ENCODE measurements at places on chromosomes 16 and 17.

DNA sequence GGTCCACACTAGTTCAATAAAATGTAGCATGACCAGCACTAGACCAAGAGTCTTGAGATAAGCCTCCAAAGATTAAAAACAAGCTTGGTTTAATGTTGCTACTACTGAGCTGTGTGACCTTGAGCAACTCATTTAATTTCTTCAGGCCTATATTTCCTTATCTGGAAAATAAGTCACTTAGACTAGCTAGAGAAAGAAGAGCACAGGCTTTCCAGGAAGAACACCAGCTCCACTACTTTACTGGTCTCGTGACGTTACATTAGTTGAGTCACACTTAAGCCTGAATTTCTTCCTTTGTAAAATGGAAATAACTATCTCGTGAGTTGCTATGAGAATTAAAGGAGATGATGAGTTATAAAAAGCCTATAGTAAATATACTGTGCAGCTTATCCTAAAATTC is 5.4 kb downstream of the HELZ start:
- DNase-seq = no peak

GRCh38 chr16:87129771-87130170 is 187.4 kb downstream of the C16orf95 start:
- DNase-seq = no peak

DNA sequence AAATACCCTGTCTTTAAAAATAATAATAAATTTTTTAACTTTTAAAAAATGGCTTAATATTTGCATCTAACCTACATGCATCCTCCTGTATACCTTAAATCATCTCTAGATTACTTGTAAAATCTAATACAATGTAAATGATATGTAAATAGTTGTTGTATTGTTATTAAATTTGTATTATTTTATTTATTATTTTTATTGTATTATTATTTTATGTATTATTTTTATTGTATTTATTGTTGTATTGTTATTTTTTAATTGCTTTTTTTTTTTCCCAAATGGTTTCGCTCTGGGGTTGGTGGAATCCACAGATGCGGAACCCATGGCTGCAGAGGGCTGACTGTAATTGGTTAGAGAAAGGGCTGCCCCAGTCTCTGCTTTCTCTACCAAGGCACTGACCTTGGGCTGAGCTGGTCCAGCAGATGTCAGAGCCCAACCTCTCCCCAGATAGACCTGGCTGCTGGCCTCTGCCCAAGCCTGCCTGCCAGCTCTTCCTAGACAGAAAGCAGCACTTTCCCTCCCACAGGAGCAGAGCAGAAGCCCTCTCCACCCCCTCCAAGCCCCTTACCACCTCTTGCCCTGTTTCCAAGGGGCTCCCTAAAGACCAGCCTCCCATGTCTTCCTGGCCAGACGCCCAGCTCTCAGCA is 183.8 kb downstream of the GSG1L start:
- no peak for DNase-seq

GRCh38 chr17:69175625-69176456 is 34.1 kb upstream of the ABCA6 start:
- peak; percentile 31 for DNase-seq

- no peak for DNase-seq
Measured at GRCh38 chr17:62818526-62818925, 10.4 kb upstream of the MARCHF10 start.

- DNase-seq = peak; percentile 86
Measured at GRCh38 chr17:7294614-7295153, at the start of gene YBX2. YBX2 (minus strand) TSS chr17:7294639; CDS start chr17:7294500, 139 bp downstream.

GRCh38 chr16:23635958-23636357 is 5.2 kb downstream of the PALB2 start:
- no peak for DNase-seq

DNA sequence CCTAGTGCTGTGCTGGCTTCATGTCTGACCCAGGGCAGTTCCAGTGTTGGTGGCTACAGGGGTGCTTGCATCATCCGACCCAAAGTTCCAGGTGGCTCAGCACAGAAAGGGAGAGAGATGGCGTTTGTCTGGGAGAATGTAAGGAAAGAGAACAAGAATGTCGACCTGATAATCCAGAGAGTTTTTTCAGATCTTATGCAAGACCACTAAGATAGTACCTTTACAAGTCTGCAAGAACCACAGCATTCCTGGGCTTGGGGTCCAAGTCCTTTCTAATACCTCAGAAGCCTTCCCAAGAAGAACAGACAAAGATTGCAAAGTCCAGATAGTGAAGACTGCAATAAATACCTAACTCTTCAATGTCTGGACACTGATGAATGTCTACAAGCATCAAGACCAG is 363.0 kb upstream of the TOM1L1 start:
- DNase-seq = no peak

GRCh38 chr16:53511084-53511402 is 8.0 kb upstream of the AKTIP start:
- DNase-seq = no peak

GRCh38 chr17:64081802-64082799 is 47.8 kb downstream of the ERN1 start:
- no peak for DNase-seq

DNA sequence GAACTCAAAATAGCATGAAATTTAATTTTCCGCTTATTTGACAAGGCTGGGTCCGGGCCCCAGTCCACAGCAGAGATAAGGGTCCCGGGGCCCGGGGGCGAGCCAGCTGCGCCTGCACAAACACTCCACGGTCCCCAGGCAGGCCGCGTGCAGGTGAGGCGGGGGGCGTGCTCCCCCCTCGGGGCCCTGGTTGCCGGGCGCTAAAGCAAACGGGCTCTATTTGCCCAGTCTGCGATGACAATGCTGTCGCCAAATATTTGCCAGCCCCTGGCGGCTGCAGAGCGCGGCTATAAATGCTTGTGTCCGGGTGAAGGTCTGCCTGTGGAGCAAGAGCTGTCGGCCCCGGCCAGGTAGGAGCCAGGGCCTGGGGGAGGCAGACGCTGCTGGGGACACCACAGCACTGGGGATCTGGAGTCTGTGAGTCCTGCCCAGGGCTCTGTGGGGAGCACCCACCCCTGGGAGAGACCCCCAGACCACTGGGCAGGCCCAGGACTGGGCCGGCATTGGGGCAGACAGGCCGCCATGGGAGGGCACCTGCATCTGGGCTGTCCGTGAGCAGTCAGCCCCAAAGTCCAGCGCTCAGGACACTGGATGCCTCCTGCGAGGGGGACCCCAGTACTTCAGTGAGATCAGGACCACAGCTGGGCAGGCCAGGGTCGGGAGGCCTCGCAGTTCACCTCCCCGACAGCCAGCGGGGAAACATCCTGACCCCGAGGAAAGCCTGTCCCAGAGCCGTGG is at the start of gene PERCC1:
Gene PERCC1 (plus strand): TSS at position 320 of the 738 bp plus-strand sequence. CDS start 1,516 bp downstream, outside the sequence.
- no peak for DNase-seq

GRCh38 chr16:75402821-75403475 is 30.4 kb downstream of the CFDP1 start:
- DNase-seq = peak; percentile 52

DNA sequence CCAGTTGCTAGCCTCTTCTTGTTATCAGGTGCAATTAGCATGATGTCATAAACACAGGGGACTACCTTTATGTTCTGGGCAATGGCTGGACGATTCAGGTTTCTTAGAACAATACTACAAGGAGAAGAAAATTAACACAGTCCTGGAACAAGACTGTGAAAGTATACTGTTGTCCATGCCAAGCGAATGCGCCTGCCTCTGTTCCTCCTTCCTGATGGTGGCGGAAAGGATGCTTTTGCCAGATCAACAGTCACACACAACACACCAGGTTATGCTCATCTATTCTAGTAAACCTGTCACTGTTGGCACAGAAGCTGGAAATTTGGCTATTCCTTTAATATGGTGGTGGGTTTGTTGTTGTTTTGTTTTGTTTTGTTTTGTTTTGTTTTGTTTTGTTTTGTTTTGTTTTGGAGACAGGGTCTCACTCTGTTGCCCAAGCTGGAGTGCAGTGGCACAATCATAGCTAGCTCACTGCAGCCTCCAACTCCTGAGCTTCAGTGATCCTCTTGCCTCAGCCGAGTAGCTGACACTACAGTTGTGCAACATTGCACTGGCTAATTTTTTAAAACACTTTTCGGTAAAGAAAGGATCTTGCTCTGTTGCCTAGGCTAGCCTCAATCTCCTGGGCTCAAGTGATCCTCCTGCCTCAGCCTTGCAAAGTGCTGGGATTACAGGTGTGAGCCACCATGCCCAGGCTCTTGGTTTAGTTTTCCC is 3.1 kb upstream of the CD300LD start:
- DNase-seq = no peak

DNA sequence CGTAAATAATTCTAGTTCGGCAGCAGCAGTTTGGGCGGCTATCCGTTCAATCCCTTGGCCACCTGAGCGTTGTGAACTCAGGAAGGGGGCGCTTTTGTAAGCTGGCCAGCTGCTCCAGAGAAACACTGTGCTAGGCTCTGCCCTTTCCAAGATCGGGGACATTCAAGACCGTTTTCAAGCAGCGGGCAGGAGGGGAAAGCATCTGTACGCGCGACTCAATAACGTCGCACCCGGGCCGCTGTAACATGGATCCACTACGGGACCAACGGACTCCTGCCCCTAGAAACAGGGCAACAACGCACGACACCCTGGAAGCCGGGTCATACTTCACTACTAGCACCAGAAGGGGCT is 463 bp downstream of the TOP2A start:
- no peak for DNase-seq

DNA sequence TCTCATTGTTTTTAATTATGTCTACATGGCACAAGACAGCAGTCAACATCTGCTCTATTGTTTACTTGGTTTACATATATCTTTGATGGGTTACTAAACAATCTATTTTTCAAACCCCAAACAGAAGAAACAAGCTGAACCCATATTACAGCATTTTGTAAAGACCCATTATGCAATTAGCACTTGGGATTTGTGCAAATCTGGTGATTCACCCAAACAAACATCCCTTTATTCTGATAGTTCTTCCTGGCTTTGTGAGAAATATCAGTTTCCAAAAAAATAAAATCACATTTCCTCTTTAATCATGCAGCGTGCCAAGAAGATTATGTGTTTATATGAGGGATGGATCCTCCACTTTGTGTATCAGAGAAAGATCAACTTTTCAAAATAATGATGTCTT is 16.8 kb upstream of the RBFOX1 start:
- DNase-seq = no peak

GRCh38 chr17:6786618-6787017 is 10.6 kb downstream of the FBXO39 start:
- DNase-seq = no peak

DNA sequence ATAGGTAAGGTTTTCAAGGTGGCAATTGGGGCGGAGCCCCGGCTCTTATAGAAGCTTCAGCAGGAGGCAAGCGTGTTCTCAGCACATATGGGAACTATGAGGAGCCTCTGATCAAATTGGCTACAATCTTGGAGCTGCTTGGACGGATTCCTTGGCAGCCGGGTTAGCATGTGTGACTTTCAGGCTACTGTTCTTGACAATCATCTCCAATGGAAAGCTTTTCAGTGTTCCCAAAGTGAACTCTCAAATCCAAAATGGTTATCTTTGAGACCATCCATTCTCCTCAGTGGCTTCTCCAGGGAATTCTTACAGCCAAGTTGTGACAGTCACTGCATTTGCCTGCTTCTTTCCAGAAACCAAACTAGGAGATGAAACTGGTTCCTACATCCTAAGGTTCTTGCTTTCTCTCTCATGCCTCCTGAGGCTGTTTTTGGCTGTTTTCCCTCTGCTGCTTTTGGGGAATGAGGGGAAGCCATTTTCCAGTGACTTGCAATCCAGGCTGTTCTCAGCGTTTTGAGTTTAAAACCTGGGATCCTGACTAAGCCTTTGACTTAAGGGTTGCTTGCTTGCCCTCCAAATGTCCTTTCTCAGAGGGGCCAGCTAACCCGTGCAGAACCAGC is 10.9 kb downstream of the HAS3 start:
- no peak for DNase-seq

- peak; percentile 75 for DNase-seq
Measured at GRCh38 chr16:2532494-2533141, 1.4 kb upstream of the CEMP1 start.

- peak; percentile 77 for DNase-seq
Measured at GRCh38 chr16:89828199-89828869, at the start of gene SPIRE2. SPIRE2 (plus strand) TSS chr16:89828475; CDS start chr16:89828551, 76 bp downstream.

DNA sequence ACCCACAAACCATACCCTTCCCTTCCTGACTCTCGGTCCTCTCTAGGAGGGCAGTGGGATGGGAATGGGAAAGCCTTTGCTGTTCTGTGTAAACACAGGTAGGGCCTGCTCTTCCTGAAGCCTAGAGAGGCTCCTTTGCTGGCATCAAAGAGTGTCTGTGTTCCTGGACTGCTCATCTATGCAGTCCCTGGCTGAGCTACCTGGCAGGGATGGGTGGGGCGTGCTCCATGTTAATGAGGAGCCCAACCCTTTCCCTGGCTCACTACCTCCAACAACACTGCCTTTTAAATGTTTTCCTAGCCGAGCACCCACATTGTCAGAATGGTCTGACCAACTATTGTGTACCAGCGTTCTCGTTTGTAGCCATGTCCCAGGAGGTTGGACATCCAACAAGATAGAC is 26.6 kb upstream of the NAGLU start:
- DNase-seq = no peak

GRCh38 chr17:76122431-76123190 is 18.4 kb downstream of the FOXJ1 start:
- DNase-seq = no peak

- DNase-seq = no peak
Measured at GRCh38 chr17:12485361-12485906, 180.3 kb upstream of the MYOCD start.

GRCh38 chr17:30908717-30909420 is 2.8 kb upstream of the TEFM start:
- DNase-seq = no peak

DNA sequence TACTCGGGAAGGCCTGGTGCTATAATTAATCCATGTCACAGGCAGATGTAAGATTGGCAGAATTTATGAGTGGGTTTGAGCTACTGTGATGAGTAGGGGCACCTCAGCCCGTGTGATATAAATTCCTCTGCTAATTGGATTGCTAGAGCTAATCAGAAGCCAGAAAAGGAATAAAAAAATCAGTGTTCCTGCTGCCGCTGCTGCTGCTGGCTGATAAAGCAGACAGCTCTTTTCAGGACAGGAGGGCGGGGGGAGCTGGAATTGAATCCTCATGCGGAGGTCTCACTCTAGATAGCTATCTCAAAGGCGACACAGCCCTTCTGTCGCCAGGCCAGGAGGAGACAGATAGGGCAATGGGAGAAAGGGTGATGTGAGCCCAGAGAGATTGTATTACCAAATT is 182.7 kb upstream of the ZFHX3 start:
- no peak for DNase-seq

GRCh38 chr17:43406676-43407645 is 8.2 kb downstream of the ARL4D start:
- DNase-seq = no peak
